LNCaP clone FGC (cell line): ENCODE measurements at places on chromosomes 3 and 15.
A peak's percentile ranks its signal among the peaks of the same experiment; 100 is the strongest.

DNA sequence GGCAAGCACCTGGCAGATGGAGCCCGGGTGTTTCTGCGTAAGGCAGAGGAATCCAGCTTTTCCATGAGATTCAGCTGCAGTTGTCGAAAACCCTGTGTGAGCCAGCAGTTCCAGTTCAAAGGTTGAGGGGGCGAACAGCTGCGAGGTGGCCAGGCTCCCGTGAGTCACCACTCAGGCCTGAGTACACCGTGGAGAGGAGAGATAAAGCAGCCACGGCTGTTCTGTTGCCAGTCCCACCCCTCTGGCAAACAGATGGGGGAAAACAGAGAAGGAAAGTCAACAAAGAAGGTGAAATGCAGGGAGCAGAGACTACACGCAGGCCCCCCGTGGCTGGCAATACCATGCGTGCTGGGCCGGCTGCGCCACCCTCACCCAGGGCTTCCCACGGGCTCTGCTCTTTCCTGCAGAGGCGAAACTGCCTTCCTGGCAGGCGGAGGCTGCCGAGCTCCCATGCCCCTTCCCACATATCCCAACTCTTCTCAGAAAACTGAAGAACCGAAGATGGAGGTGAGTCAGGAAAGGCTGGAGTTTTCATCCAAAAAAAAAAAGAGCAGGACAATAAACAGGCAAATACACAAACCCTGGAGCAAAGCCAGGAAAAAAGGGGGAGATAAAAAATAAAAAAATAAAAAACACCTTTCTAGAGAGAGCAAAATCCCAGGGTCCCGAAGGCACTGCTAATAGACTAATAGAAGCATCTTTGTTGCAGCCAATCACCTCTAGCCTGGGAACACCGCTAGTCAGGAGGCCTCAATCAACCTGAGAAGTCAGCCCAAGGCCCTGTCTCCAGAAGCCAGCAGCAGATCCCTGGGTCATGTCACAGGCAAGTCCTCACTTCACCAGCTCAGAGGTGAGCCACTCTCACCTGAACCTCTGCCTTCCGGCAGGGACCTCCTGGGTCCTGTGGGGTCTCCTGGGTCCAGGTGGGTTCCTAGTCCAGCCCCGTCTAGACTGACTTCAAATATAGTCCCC, 37.7 kb downstream of the FAM174B start:
- peak; percentile 58 for DNase-seq

GRCh38 chr3:57949785-57950615, 58.2 kb upstream of the FLNB start:
- peak; percentile 36 for DNase-seq

DNA sequence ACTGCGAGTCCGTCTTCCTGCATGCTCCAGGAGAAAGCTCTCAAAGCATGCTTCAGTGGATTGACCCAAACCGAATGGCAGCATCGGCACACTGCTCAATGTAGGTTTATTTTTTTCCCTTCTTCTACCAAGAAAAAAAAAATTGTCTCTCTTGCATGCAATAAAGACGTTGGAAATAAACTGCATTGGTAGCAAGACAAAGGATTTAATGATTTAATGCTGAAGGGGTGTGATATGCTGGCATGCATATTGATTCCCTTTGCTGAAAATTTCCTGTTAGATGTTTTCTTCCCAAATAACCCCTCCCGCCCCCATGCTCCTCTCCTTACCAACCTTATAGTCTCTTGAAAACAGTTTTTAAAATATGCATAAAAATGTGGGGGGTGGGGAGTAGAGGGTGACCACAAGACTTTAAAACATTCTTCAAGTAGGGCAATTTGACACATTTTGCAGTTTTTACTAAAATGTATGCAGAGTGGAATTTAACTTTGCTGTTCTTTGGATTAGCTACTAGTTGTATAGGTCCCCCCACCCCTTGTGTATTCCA, 799 bp downstream of the RARB start:
- no peak for DNase-seq

DNA sequence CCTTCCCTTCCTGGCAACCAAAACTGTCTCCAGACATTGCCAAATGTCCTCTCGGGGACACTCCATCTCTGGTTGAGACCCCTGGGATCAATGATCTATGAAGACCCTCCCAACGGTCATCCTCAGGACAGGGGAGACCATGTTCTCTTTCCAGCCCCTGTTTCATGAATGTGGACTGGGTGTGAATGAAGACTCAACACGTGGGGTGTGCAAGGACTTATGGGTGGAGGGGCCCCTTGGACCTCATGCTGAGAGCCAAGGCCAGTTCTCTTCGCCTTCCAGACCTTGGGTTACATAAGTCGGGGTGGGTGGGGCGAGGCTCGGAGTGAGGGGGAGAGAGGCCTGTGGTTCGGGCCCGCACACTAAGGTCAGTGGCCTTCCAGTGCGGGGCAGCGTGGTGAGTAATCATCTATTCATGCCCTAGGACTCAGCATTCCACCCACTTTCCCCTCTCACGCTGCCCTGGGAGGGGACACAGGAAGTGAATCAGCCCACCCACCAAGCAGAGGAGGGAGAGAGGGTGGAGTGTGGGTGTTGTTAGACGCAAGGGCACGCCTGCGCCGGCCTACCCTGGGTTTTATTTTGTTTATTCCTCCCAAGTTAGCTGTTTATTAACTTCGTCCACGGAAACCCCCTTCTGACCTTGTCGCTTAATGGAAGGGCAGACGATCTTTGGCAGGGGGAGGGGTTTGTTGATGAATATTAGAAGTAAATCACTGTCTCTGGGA, 6.7 kb downstream of the PAQR5 start:
- no peak for DNase-seq

- no peak for DNase-seq
These were observed 163.7 kb downstream of the PGPEP1L start for GRCh38 chr15:98843844-98844243.

- DNase-seq, result no peak
These were observed 775.9 kb downstream of the AGBL1 start for GRCh38 chr15:86855307-86856291.

DNA sequence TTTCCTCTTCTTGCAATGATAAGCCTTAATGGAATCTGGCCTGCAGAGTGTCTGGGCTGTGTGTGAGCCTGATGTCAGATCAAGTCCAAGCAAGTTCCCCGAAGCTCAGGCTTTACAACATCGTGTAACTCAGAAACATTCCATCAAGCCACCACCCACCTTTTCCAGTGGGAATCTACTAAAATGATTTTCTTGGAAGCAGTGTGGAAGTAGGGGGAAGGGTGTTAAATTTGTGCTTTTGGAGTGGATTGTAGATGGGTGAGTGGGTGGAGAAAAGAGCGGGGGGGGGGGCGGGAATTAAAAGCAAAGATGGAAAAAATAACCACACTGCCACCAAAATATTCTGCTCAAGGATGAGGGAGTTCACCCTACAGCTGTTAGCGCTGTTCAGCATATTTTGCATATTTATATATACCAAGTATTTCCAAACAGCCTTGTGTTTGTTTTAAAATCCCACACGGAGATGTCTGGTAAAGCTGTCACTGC, 53.6 kb downstream of the VGLL3 start:
- DNase-seq, result no peak

- no peak for DNase-seq
These were observed 20.9 kb downstream of the SLC6A6 start for GRCh38 chr3:14423197-14423743.

- DNase-seq, result no peak
These were observed 297.6 kb downstream of the VPS13C start for GRCh38 chr15:61762676-61763075.

DNA sequence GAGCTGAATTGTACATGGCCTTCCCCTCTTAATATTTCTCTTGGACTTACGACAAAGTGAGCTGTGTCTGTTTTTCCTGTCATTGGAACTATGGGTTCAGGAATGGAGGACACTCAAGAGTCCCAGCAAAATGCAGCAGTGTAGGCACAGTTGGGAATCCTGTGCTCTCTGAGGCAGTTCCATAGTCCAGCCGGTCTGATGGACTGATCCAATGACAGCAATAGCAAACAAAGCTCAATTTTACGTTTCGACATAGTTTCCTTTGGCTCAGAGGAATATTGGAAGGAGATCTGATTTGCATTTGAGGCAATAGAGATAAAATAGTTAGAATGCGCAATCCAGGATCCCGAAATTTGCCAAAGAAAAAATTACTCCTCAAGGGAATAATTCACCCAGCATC, 276.9 kb upstream of the CNTN3 start:
- DNase-seq, result no peak

DNA sequence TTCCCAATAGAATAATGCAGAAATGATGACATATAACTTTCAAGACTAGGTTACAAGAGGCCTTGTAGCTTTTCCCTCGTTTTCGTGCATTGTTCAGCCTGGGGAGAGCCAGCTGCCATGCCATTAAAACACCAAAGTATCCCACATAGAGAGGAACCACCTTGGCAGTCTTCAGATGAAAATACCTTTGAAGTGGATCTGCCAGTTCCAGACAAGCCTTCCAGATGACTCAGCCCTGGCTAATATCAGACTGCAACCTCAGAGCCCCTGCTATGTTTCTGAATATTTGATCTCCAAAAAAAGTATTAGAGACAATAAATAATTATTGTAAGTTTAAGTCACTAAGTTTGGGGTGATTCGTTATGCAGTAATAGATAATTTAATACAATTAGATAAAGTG, 294.3 kb upstream of the GBE1 start:
- peak; percentile 49 for DNase-seq

DNA sequence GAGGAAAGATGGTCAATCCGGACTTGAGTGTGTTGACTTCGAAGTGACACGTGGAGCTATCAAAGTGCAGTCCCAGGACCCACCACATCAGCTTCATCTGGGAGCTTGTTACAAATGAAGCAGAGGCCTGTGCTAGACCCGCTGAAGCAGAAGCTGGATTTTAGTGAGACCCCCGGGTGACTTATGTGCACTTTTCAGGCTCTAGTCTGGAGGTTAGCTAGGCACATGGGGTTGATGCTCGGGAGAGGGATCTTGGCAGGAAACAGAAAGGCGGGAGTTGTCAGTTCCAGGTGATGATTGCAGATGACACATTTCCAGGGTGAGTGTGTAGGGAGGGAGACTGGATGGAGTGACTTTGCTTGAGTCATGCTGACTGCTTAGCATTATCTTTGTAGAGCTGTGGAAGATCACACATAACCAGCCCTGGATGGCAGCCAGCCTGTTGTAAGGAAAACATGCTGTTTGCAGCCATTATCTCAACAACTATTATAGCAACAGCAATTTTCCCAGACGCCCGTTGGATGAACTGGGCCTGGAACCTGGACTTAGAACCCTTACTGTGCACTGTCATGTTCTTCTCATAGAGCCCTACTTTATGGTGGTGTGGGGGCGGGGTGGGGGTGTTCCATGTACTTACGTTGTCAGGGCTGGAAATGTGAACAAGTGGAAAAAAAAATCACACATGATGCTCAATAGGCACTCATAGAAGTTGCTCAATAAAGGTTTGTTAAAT, 122.4 kb downstream of the THSD4 start:
- no peak for DNase-seq

DNA sequence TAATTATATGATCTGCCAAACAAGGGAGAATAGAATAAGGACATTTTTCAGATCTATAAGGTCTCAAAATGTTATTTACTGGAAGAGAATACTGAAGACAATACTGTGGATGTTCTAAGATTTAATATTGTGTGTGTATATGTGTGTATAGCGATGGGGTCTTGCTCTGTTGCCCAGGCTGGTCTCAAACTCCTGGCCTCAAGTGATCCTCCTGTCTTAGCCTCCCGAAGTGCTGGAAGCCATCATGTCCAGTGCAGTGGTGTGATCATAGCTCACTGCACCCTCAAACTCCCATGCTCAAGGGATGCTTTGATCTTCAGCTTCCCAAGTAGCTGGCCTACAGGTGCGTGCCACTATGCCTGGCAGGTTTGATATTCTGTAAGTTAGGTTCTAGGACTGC, 91.3 kb downstream of the NBEAL2 start:
- DNase-seq, result no peak

- no peak for DNase-seq
These were observed 4.0 kb upstream of the GP9 start for GRCh38 chr3:129056451-129057173.

GRCh38 chr3:25452192-25452591, 24.1 kb downstream of the RARB start:
- DNase-seq, result no peak

DNA sequence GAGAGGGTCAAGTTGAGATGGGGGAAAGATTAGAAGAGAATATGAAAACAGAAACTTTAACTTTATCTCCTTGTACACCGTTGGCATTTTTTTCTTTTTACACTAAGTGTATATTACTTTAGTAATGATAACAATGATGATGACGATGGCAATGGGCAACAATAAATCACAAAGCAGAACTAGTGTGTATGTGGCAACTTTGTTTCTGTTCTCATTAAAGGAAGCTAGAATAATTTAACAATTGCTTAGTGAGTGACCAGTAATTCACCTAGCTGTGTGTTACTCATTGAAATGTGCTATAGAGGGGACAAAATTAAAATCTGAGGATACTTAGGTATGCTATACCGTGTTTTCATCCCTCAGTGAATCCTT, 318.5 kb upstream of the TBL1XR1 start:
- DNase-seq, result no peak

DNA sequence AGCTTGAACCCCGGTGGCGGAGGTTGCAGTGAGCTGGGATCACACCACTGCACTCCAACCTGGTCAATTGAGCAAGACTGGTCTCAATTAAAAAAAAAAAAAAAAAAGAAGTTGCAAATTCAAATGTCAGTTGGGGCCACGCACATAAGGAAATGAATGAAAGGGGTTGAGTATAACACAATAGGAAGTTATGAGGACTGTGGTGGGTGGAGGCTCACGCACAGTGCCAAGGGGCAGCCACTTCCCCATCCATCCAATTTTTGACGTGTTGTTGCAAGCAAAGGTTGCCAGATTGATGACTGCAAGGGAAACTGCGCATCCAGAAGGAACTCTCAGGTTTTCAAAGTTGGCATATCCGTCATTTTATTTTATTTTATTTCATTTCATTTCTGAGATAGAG, 532.2 kb downstream of the NTRK3 start:
- DNase-seq, result no peak

DNA sequence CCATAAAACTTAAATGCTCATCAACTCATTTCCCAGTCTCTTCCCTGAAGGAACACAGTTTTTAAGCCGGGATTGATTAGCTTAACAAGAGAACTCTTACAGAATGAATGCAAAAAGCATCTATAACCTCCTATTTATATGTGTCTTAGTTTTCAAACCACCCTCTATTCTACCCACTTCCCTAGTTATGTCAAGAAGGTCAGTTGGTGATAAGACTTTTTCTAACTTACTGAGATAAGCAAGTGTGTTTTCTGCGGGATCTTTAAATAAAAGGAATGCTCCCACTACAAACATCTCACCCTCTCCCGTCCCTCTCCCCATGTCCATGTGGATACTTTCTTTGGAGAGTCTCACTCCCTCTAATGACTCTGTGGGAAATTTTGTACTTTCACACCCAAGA, 218.5 kb downstream of the SV2B start:
- DNase-seq, result no peak

- DNase-seq, result no peak
These were observed 88.7 kb upstream of the MRPL3 start for GRCh38 chr3:131591394-131592014.

DNA sequence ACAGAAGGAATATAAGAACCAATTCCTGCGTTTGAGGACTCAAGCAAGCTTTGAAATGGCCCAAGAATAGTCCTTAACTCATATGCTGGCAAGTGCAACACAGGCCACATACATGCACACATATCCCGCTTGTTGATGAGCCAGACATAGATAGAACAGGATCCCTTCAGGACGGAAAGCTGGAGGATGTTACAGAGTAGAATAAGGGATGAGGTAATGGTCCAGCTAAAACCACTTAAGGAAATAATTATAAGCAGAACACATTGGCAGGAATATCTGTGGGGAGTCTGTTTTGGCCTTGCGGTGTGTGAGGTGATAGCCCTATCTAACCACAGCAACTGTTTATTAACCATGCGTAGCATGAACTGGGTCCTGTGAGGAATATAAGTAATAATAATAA, 25.0 kb downstream of the SCG3 start:
- no peak for DNase-seq
